ELF-1 (cell line): ENCODE measurements at places on chromosomes 12 and 14.

DNA sequence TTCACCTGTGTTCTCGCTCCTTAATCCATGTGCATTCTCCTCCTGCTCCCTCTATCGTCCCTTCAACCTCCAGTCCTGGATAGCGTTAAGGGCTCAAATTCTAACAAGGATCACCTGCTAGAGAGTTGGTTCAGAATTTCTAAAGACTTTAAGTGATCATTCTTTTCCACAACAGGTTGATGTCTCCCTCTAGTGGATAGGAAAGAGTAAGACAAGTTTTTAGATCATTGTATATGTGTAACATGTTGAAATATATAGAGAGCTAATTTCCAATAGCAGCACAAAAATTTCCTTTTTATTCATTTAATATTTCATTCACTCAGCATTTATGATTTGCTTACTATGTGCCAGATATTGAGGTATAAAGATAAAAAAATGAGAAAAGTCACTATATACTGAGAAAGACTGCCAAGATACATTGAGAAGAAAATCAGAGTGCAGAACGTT lies 9.3 kb upstream of the ESR2 start:
- peak; percentile 29 for DNase-seq

DNA sequence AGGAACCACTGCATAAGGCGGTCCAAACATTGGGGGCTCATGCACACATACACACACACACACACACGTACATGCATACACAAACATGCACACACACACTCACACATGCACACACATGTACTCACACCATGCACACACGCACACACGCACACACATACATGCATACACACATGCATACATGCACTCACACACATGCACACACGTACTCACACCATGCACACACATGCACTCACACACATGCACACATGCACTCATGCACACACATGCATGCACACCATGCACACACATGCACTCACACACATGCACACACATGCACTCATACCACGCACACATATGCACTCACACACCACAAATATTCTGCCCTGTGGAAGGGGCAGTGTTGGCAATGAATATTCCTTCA lies 22.1 kb downstream of the OAS2 start:
- no peak for DNase-seq

DNA sequence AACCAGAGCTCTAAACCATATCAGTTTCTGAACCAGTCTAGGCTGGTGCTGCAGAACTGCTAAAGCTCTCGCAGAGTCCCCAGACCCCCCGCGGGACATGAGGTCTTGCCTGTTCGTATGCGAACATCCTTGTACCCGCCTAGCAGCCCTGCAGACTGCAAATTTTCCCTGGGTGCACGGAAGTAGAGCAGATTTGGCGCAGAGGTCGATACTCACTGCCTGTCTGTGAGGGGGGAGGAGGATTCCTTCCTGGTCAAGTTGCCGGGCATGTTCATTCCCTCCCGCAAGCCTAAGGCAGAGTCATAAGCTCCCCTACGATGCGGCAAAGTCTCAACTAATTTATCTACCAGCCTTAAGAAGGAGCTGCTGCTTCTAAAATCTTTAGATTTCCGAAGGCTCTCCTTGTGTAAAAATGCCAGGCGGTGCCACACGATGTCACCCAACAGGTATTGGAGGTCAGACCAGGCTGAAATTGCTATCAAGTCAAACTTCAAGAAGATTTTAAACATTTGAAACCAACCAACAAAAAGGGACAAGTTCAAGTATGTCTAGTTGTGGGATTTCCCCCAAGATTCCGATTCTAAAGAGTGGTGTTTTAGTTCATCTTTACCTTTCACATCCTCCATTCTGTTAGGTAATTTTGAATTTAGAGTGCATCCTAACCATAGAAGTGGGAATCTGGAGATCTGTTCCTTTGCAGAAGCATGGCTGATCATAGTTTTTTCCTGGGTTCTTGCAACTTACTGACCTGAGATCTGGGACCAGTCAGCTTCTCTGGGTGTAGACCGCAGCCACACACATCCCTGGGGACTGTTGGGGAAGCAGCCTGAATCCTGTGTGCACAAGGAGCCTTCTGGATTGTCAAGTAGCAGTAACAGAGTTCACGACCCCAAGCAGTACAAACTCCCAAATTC lies 1.6 kb upstream of the PAX9 start:
- DNase-seq = no peak

- DNase-seq = peak; percentile 21
Observed at GRCh38 chr14:68085742-68086141, 266.2 kb downstream of the RAD51B start.

DNA sequence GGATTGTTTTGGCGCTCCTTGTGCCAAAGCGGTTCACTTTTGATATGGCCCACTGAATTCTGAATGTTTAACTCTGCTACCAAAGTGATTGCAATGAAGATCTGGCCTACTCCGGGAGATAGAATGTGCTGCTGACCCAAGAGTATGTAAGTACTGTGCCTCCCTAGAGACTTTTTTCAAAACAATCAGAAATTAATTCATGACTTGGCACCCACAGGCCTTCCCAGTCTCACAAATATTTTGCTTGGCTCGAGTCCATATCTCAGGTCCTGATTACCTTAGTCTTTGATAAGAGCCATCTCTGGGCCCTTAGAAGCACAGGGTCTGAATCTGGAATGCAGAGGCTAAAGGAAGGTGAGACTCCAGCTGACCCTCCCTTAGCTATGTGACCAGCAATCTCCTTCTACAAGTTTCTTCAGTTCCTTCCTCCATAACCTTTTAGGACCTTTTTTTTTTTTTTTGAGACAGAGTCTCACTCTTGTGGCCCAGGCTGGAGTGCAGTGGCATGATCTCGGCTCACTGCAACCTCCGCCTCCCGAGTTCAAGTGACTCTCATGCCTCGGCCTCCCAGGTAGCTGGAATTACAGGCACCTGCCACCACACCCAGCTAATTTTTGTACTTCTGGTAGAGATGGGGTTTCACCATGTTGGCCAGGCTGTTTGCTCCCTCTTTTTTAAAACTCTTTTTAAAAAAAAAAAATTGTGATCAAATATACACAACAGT lies 49.5 kb upstream of the METAP2 start:
- DNase-seq = no peak

GRCh38 chr14:93114713-93115068 lies 1.0 kb downstream of the ITPK1 start:
- DNase-seq = no peak

DNA sequence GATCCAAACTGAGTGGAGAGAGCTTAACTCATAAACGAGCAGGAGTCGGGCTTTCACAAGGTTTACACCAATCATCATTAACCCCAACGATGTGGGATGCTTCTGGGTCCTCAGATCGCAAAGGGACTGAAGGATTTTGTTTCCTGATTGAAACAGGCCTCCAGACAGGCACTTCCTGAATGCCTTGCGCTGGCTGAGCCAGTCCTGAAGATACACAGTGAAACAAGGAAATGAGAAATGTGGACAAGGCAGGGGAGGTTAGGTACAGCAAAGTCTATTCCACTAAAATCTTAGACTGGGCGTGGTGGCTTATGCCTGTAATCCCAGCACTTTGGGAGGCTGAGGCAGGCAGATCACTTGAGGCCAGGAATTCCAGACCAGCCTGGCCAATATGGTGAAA lies 30.7 kb downstream of the RBM19 start:
- DNase-seq = no peak

- DNase-seq = no peak
Observed at GRCh38 chr14:99745307-99745951, 47.8 kb upstream of the EML1 start.

GRCh38 chr12:20404576-20405346 lies 36.4 kb downstream of the PDE3A start:
- no peak for DNase-seq

GRCh38 chr12:113755098-113755497 lies 211.0 kb downstream of the RBM19 start:
- no peak for DNase-seq

DNA sequence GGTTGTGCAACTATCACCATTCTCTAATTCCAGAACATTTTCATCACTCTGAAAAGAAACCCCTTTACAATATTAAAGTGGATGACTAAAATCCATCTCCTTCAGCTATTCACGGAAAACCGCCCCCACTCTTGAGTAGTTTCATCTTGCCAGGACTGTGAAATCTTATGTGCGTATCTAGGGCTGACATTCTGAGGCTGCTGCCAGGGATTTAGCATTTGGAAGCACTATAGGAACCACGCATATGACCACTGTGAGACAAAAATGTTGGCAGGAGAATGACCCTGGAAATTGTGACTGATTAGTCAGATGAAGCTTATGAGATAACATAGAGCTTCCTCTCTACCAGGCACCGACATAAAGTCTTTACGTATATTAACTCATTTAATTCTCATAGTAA lies 305.2 kb upstream of the PDE3A start:
- no peak for DNase-seq

DNA sequence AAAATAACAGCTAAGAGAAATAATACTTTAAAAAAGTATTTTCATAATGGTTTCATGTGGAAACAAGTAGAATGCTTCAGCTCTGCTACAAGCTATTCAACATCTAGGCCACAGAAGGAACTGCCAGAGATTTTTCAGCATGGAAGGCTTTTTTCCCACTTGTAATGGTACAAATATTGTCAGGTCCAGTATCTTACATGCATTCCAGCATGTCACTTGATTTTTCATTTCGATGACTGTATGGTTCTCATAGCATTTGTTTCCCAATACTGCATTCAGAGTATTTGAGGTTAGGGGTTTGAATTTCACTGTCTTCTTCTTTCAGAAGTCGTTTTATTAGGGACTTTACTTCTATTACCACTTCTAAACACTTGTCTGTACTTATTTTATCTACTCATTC lies 1701.5 kb upstream of the FLRT2 start:
- DNase-seq = no peak
